ENCODE measurements at places on chromosomes 2 and 18.
A peak's percentile ranks its signal among the peaks of the same experiment; 100 is the strongest.

DNA sequence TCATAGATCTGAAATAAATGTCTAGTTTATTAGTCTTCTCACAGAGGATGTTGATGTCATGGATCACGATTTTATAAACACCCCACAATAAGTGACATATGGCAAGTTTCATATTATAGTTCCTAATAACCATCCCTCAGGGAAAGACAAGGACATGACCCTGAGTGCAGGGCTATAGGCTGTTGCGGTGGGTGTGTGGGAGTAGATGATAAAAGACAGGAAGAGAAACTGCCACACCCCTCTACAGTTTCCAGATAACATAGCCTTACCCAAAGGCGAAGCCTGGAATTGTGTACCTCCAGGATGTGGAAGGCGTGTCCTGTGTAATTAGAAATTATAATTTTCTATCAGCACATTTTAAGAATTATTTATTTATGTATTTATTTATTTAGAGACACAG is 2.4 kb upstream of the NEDD4L start:
- no peak for DNase-seq

DNA sequence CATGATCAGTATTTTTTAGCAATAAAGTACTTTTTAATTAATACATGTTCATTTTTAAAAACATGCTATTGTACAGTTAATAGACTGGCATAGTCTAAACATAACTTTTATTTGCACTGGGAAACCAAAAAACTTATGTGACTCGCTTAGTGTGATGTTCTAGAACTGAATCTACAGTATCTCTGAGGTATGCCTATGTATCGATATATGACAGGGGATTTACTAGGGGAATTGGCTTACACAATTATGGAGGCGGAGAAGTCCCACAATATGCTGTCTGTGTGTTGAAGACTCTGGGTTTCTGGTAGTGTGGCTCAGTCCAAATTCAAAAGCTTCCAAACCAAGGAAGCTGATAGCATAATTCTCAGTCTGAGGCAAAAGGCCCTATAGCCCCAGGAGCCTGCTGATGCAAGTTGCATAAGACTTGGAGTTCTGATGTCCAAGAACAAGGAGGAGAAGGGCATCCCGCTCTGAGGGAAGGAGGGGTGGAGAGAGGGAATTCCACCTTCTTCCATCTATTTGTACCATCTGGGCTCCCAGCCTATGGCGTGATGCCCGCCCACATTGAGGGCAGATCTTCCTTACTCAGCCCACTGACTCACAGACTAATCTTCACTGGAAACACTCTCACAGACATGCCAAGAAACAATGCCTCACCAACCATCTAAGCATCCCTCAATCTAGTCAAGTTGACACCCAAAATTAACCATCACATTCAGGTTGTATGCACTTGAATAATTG is 27.5 kb downstream of the ZNF638 start:
- no peak for DNase-seq

GRCh38 chr2:8080063-8080462 is 601.8 kb upstream of the ID2 start:
- no peak for DNase-seq

- DNase-seq: no peak
These were observed 89.4 kb downstream of the DOK6 start for GRCh38 chr18:69490072-69490471.

DNA sequence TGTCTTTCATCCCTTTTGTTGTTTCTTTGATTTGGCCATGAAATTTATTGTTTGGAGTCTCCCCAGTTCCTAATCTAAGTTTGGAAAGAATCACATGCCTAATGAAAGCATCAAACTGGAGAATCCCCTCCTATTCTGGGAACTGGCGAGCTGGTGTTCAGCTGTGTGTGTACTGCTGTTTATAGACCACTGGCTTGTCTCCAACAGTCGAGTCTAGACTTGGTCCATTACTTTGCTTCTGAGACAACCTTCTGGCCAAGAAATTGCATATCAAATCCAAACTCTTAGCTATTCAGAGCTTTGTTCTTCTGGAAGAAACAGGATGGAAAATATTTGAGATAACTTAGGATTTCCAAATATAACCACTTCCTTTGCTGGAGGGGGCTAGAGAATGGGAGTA is 111.5 kb upstream of the THSD7B start:
- peak; percentile 16 for DNase-seq

GRCh38 chr2:170409164-170409535 is 231.2 kb downstream of the MYO3B start:
- DNase-seq: peak; percentile 92

DNA sequence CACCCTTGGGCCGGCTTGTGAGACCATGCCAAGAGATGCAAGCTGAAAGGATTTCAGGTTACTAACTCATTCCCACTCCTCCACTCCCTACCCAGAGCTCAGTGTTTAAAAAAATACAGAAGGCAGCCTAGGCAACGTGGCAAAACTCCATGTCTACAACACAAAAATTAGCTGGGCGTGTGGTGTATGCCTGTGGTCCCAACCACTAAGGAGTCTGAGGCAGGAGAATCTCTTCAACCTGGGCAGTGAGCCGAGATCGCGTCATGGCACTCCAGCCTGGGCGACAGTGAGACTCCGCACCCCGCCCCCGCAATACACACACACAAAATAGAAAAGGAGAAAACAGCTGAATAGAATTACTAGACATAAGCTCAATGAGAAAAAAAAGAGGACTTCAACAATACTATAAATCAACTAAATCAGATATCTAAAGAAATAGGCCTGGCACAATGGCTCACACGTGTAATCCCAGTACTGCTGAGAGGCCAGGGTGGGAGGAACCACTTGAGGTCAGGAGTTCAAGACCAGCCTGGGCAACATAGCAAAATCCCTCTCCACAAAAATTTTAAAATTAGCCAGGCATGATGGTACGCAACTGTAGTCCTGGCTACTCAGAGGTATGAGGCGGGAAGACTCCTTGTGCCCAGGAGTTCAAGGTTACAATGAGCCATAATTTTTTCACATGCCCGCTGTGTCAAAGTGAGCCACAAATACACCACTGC is 10.1 kb downstream of the IWS1 start:
- peak; percentile 63 for DNase-seq

DNA sequence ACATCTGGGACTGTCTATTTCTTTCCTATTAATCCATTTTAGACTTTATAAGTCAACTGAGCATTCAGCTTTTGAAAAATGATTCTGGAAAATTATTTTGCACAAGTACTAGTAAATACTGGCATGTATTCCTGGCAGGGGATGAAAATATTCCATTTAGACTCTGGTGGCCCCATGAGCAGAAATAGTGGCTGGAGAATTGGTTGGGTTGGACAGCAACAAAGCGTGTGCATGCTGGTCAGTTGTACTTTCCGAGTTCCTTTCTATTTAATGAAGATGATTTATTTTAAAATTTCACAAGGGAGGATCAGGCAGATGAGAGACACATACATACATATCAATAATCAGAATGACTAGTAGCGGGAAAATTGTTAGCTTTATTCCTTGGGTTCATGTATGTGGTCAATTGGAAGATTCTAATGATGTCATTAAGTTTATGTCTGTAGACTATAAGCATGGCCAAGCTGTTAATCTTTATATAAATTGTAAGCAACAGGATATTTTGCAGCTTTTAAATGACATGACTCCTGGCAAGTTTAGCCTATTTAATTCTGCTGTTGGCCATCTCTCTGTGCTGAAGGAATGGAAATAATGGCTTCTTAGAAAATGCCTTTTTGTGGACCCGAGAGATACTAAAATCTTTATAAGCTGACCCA is 541.6 kb downstream of the SLC4A3 start:
- no peak for DNase-seq

- no peak for DNase-seq
These were observed 552.8 kb upstream of the NRP2 start for GRCh38 chr2:205129531-205129930.

DNA sequence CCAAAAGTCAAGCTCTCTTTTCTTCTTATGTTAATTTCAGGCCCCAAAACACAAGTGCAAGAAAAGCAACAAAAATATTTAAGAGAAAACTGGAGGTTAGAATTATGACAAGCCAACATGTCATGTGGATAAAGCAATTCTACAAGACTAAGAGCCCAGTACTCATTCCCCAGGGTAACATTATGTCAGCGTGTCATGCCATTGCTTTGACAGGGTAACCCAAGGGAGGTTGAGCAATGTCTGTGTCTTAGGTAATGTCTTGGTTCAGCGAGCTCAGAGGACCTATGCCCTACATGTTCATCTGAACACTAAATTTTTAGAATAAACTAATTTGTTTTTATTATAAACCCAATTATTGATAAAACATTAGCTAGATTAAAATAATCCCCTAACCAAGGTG is 173.2 kb upstream of the ZNF804A start:
- DNase-seq: no peak

DNA sequence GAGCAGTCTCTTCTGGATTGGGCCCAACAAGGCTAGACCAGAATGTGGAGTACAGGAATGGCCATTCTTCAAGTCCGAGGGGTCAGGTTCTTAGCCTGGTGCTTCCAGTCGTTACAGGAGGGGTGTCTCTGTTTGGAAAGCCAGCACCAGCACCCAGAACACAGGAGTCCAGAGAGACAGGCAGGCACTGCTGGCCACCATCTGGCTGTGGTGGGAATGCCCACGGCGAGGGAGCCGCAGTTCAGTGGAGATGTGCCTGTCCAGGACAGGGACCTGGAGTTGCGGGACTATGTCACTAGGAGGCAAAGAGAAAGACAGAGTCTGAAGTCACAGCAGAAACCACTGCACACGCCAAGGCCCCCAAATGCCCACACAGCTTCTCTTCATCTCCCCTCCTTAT is 59.1 kb downstream of the TRABD2A start:
- no peak for DNase-seq

DNA sequence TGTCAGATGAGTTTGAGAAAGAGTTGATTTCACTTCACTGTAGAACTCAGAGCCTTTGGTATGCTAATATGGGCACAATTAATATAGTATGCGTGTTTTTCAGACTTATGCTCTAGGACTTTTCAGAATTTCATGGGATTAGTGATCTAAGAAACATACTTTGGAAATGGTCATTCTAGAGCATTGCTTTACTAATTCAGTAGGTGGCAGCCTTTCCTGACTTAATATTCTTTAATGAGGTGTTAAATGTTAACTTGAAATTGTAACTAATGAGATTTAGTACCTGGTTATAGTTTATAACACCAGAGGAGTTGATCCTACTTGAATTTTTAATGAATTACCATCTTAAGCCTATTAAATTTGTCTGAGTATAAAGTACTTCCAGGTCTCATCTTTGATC is 28.4 kb downstream of the ACTR2 start:
- no peak for DNase-seq

DNA sequence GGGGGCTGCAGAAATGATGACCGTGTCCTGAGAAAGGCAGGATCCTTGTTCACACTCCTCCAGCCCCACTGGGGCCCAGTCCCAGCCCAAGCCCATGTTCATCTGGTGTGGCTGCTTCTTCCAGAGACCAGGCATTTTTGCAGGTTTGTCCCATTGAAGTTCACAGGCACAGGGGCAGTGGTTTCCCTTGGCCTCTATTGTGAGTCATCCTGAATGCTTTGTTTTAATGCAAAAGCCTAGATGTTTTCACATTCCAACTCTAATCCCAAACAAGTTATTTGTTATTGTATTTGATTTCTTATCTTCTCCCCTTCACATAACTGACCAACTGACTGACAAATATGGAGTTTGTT is 426.4 kb upstream of the ID2 start:
- DNase-seq: no peak

DNA sequence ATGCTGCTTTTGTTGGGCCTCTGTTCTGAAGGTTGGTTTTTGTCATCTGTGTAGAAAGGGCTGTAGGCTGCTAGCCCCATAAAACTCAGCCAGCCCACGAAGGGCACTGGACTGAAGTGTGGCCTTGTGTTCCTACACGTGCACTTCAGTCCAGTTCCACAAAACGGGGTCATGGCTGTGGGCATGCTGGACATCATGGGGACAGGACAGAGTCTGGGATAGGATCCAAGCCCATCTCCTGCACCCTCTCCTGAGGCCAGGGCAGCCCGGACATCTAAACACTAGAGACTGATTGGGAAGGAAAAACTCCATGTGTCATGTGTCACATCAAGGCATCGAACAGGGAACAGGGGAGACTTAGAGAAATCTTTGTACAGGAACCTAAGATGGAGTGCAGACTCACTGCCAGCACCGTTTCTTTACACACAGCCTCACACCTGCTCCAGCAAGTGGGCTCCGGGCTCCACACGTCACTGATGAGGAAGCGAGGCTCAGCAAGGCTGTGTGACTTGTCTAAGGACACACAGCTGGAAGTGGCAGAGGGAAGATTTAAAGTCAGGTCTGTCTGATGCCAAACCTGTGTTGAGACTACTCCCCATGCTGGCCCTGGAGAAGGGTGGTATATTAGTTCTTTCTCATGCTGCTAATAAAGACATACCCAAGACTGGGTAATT is 74.8 kb upstream of the BCL2L11 start:
- no peak for DNase-seq

DNA sequence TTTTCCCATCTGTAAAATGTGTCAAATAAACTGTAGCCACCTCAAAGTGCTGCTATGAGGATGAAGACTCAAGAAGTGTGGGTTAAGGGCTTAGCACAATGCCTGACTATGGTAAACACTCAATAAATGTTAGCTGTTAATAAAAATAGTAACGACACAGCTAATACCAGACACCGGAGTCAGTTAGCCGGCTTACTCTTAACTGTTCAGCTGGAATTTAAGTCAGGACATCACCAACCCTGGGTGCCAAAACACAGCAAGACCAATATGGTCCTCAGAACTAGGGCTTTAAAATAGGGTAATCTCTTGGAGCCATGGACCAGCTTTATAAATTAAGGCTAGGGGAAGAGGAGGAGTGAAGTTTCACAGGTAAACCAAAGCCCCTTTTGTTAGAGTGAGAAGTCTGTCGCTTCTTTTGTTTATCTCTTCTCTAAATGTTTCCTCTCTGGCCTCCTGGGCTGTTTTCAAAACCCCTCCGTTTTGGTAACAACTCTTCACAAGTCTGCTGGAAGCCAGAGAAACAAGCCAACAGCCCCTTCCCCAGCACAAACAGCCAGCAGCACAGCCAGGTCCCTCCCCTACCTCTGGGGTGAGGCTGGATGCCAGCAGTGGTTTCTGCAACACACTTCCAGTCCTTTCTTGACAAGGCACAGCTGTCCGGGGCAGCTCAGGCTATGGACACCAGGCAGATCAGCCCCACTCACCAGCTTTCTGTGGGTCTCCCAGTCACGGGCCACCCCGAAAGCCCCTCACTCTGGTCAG is 13.8 kb upstream of the FZD7 start:
- DNase-seq: no peak

DNA sequence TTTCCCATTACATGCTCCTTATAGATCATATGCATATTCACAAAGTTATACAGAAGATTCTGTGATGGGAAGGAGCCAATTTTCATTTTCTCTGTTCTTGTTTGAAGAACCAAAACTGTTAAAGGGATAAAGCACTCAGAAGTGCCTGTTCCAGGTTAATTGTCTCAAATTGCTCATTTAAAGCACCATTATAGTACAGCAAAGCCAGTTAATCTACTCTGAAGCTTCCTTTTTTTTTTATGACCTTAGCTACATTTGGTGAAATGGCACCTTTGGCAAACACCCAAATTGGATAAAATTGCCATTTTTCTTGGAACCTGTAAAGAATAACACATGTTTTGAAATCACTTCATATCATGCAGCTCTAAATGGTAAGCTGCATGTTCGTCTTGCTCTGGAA is 1092.3 kb downstream of the BCL11A start:
- DNase-seq: no peak
